Caco-2 (cell line): ENCODE measurements at places on chromosomes 3 and 15. TPM values are rescaled to one million over a fixed set of nuclear protein-coding genes. Genes with fewer than 3 reads are reported as not detected.

- no peaks in the 10 kb centered on the region; the same call in none of the 2 replicates for H3K27me3 ChIP-seq
- H3K27ac ChIP-seq, result no peak overlapping the region
- H3K4me1 ChIP-seq, result no peaks in the 10 kb centered on the region
- no peak for DNase-seq
- no peak overlapping the region for H3K4me3 ChIP-seq
These were observed 12.0 kb upstream of the CTXND1 start for GRCh38 chr15:80264031-80264430.

DNA sequence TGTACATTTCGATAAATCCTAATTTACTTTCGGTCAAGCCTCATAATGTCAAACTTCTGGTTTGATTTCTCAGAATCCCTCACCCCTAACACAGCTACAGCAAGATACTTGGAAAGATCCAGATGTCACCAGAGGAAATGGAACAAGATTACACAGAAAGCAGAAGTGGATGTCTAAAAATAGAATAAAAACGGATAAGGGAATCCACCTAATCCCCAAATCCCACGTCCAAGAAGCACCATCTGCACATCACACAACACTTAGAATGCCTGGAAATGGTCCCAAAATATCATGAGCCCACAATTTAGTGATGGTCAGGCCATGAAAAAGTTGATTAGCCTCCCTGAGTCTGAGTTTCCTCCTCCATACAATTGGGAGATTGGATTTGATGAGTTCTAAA is 61.7 kb downstream of the AGTR1 start:
- H3K27me3 ChIP-seq, result no peaks in the 10 kb centered on the region
- no peak for DNase-seq
- no peaks in the 10 kb centered on the region for H3K36me3 ChIP-seq
- no peaks in the 10 kb centered on the region for H3K4me1 ChIP-seq
- no peak overlapping the region for H3K27ac ChIP-seq

GRCh38 chr15:78438619-78439285 is 736 bp downstream of the IREB2 start:
- H3K4me1 ChIP-seq, result peaks cover 18% of the 10 kb centered on the region
- no peaks in the 10 kb centered on the region for H3K27me3 ChIP-seq
- no peak for DNase-seq
- peak overlapping the region; percentile 99 for H3K4me3 ChIP-seq

UPK1B gene
- total RNA-seq, result 0.46 and 0.50 TPM in 2 replicates

MGLL gene
- 7.8 and 8.4 TPM in 2 replicates for total RNA-seq

DNA sequence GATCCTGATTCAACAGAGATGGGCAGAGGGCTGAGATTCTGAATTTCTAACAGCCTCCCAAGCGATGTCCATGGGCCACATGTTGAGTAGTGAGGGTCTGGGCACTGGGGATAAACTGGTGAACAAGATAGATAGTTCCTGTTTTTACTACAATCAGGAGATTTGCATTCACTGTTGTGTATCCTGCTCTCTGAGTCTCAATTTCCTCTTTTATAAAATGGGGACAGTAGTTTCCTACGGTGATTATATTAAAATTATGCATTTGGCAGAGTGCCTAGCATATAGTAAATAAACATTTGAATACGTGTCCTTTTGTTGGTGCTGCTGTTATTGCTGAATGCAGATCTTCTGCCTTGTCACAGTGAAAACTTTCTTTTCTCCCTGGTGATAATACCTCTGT is 102.5 kb downstream of the MYH15 start:
- DNase-seq, result no peak
- H3K36me3 ChIP-seq, result no peaks in the 10 kb centered on the region
- no peaks in the 10 kb centered on the region for H3K27me3 ChIP-seq
- H3K4me1 ChIP-seq, result no peaks in the 10 kb centered on the region

RARB gene
- total RNA-seq, result 2.5 and 3.8 TPM in 2 replicates

DNA sequence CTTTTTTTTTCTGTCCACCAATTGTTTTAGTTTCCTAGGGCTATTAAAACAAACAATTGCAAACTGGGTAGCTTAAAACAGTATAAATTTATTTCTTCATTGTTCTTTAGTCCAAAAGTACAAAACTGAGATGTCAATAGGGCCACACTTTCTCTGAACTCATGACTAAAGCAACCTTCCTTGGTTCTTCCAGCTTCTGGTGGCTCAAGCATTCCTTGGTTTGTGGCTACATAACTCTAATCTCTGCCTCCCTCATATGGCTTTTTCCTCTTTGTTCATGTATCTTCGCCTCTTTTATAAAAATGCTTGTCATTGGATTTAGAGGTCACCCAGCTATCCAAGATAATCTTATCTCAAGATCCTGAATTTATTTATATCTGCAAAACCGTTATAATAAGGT is 914.5 kb upstream of the EPHA6 start:
- no peaks in the 10 kb centered on the region for H3K27me3 ChIP-seq
- DNase-seq, result no peak
- no peak overlapping the region for H3K27ac ChIP-seq

SLC6A20 gene
- total RNA-seq, result 0.39 and 1.4 TPM in 2 replicates

RETNLB gene
- not detected in 2 replicates for total RNA-seq

DNA sequence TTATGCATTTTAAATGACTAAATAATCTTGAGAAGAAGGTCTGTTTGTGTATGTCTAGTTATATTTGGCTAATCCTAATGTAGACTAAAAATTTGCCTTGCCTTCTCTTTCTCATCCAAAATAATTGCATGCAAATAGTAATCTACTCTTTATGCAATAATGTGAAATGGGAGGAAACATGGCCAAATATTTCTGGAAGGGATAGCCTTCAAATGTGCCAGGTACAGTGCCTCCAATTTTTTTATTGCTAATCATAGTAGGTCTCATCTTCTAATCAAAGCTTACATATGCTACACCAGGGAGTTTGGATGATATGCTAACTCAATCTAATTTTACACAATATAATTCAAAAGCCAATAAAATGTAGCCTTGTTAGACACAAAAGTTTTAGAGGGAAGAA is 911.3 kb downstream of the NAALADL2 start:
- H3K27me3 ChIP-seq, result no peaks in the 10 kb centered on the region
- no peak for DNase-seq
- H3K4me3 ChIP-seq, result no peak overlapping the region
- no peaks in the 10 kb centered on the region for H3K36me3 ChIP-seq
- no peak overlapping the region for H3K27ac ChIP-seq

KBTBD12 gene
- not detected in 2 replicates for total RNA-seq

FETUB gene
- total RNA-seq, result 0.30 TPM in 1 of 2 replicates, not detected in the other

ACSBG1 gene
- not detected in 2 replicates for total RNA-seq

DNA sequence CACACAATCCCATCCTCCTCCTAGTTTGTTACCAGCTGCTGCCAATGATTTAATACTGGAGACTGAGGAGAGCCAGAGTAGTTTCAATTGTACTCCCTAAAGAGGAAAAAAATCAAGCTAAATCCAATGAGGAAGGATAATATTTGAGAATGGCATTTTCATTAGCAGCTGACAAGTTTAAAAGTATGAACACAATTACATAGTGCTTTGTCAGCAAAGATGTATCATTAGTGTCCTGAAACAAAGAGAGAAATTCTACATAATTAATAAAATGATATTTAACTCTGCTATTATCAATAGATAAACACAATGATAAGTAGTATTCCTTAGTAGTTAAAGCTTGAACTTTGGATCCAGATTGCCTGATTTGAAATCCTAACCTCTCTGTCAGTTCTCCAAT is 163.9 kb downstream of the FGF12 start:
- H3K4me1 ChIP-seq, result no peaks in the 10 kb centered on the region
- no peak overlapping the region for H3K4me3 ChIP-seq
- no peak overlapping the region for H3K27ac ChIP-seq

DNA sequence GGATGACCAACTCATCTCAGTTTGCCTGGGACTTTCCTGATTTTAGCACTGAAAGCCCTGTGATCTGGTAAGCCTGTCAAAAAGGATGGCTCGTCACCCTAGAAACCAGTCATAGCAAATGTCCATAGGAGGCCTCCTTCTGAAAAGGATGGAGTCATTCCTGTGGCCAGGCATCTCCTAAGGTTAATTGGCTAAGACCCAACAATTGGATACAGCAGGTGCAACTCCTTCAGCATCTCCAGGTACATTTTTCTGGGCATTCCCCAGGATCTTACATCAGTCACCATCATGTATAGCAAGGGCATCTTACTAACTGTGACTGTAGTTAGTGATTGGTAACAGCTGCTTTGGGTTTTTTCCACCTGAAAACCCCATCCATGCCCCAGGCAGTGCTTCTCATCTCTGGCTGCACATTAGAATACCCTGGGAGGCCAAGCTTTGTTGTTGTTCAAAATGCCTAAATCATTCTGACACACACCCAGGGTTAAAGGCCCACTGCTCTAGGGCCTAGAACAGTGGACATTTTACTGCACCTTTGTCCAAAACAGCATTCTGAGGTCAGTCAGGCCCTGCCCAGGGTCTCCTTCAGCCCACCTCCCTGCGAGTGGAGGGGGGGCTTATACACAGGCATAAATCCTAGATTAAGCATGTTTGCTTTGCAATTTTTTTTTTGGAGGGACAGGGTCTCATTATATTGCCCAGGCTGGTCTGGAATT is 28.3 kb upstream of the GALNT15 start:
- no peak overlapping the region for H3K27ac ChIP-seq
- no peak overlapping the region for H3K4me3 ChIP-seq
- no peak for DNase-seq
- peaks cover 6% of the 10 kb centered on the region; the same call in 1 of the 2 replicates for H3K4me1 ChIP-seq
- H3K27me3 ChIP-seq, result no peaks in the 10 kb centered on the region
- no peaks in the 10 kb centered on the region for H3K36me3 ChIP-seq

SST gene
- not detected in 2 replicates for total RNA-seq

GRCh38 chr3:53817211-53817610 is 29.0 kb downstream of the CHDH start:
- H3K27me3 ChIP-seq, result no peaks in the 10 kb centered on the region
- DNase-seq, result no peak
- no peaks in the 10 kb centered on the region for H3K4me1 ChIP-seq
- no peak overlapping the region for H3K27ac ChIP-seq
- peaks cover 14% of the 10 kb centered on the region for H3K36me3 ChIP-seq

ACKR4 gene
- total RNA-seq, result not detected in 2 replicates

TRH gene
- total RNA-seq, result not detected in 2 replicates

- H3K4me1 ChIP-seq, result no peaks in the 10 kb centered on the region
- H3K27ac ChIP-seq, result no peak overlapping the region
- no peak for DNase-seq
- H3K27me3 ChIP-seq, result no peaks in the 10 kb centered on the region
These were observed 57.7 kb downstream of the DUT start for GRCh38 chr15:48388910-48389309.

OR5K4 gene
- not detected in 2 replicates for total RNA-seq

GRCh38 chr3:136194409-136195257 is 1.5 kb downstream of the MSL2 start:
- peaks cover 24% of the 10 kb centered on the region for H3K4me1 ChIP-seq
- no peaks in the 10 kb centered on the region for H3K36me3 ChIP-seq
- peak overlapping the region; percentile 75 for H3K4me3 ChIP-seq
- no peaks in the 10 kb centered on the region for H3K27me3 ChIP-seq
- peak overlapping the region; percentile 98 for H3K27ac ChIP-seq
- DNase-seq, result peak; percentile 24

DNA sequence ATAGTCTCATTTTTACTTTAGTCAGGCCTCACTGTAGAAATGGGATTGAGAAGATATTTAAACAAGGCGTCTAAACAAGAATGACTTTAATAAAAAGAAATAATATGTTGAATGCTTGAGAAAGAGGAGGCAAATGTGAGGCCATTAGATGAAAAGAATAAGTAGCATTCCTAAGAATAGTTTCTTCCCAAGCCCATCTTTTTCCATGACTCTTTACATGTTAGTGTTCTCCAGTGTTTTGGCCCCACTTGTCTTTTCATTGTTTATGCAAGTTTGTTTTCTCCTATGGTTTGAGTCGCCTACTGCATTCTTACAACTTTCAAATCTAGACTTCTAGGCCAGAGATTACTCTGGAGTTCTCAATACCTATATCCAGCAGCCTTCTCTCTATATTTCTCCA is 39.0 kb downstream of the TSC22D2 start:
- DNase-seq, result no peak
- H3K4me3 ChIP-seq, result no peak overlapping the region
- H3K36me3 ChIP-seq, result no peaks in the 10 kb centered on the region
- peak overlapping the region; percentile 68 for H3K27ac ChIP-seq
- H3K4me1 ChIP-seq, result peaks cover 48% of the 10 kb centered on the region

GRCh38 chr3:57141719-57142410 is 23.3 kb downstream of the IL17RD start:
- no peak overlapping the region for H3K4me3 ChIP-seq
- no peaks in the 10 kb centered on the region for H3K27me3 ChIP-seq
- no peaks in the 10 kb centered on the region for H3K36me3 ChIP-seq
- H3K27ac ChIP-seq, result no peak overlapping the region

DNA sequence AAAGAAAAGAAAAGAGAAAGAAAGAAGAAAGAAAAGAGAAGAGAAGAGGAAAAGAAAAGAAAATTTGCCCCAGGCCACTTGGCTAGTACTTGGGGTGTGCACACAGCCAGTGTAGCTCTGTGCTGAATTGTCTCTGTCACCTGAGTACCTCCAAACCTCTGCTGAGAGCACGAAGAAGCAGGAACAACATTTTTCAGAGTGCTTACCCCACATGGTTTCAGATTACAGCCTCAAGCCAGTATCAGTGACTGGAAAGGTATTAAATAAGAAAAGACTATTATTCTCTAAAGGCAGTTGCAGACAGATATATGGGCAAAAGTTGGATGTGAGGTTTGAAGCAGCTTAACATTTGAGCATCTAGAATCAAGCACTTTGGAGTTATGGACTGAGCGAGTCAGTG is 113.3 kb upstream of the PHLDB2 start:
- no peaks in the 10 kb centered on the region for H3K27me3 ChIP-seq
- H3K36me3 ChIP-seq, result no peaks in the 10 kb centered on the region; the same call in none of the 2 replicates
- H3K4me3 ChIP-seq, result no peak overlapping the region
- no peak for DNase-seq

DNA sequence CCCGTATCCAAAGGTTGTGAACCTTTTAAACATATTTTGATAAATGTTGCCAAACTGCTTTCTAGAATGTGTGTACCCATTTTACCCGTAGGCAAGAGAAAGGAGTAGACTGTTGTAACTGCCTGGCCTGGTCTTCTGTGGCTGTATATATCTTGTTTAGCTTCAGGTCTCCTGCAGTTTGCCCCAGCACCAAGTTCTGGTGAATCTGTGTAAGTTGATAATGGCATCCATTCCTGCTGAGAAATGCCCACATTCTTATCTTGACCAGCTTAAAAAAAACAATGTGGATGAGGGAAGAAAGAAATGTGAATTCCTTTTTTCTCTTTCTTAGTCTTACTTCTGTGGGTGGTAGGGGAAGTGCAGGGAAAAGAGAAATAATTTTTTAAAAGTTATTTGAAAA is 53.3 kb upstream of the TLE3 start:
- H3K4me1 ChIP-seq, result peaks cover 19% of the 10 kb centered on the region
- no peak overlapping the region for H3K4me3 ChIP-seq
- no peaks in the 10 kb centered on the region for H3K36me3 ChIP-seq
- H3K27ac ChIP-seq, result no peak overlapping the region
- no peak for DNase-seq

ATP13A4 gene
- 1.2 and 1.4 TPM in 2 replicates for total RNA-seq

DNA sequence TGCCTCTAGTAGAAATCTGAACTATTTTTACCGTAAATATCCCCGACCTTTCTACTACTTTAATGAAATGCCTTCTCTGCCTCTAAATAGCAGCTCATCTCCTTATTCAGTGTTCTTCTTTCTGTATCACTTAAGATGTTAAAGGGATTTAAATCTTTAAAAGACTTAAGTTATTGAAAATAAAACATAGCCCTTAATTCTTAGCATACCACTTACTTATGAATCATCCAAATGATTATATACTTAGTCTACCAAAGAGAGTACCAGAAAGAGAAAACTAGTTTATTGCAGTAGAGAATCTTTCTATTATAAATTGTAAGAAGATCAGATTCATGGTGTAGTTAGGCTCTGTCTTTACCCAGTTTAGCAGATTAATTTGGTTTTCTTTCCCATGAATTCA is 802.0 kb downstream of the TBL1XR1 start:
- H3K36me3 ChIP-seq, result no peaks in the 10 kb centered on the region
- DNase-seq, result no peak
- H3K4me1 ChIP-seq, result no peaks in the 10 kb centered on the region
